ENCODE measurements at places on chromosomes 2 and 18. TPM values are rescaled to one million over a fixed set of nuclear protein-coding genes. Genes with fewer than 3 reads are reported as not detected.

DNA sequence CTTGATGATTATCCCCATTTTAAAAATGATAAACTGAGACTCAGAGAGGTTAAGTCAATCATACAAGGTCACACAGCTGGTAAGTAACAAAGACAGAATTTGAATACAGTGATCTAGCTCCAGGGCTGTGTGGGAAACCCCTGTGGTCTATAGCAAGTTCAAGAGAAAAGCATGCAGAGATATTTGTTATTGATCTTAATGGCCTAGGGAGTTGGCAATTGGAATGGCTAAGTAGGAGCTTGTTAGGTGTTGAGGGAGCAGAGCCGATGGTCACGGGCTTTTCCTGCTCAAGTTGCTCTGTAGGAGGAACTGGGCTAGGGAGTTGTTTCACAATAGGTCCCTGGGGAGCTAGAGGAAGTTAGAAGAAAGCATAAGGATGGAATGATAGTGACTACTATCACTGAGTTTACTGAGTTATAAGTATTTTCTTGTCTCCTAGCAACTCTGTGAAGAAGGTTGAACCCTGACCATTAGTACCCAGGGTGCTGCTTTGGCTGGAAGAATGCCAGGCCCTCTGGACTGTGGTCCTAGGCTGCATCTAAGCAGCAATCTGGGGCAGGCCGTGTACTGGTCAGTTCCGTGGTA lies 30.0 kb downstream of the RNF125 start:
- no peak overlapping the region for H3K27ac ChIP-seq
- no peak overlapping the region for H3K4me3 ChIP-seq
- DNase-seq: no peak
- H3K27me3 ChIP-seq: no peaks in the 10 kb centered on the region
- H3K36me3 ChIP-seq: peaks cover 11% of the 10 kb centered on the region

DNA sequence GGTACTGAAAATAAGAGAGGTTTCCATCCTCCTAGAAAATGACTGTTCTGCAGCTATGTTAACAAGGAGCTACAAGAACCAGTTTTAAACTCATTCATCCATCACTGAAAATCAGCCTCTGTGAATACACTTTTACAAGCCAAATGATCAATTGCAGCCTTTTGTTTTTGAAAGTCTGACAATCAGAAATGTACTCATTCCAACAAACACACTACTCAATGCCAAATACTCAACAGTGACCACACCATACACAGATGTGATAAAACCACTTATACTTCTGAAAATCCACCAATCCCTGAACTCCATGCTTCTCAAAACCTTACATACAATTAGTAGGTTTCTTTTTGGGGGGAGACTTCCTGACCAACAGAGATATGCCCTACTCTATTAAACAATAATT lies 663.9 kb upstream of the CHAC2 start:
- H3K36me3 ChIP-seq: no peaks in the 10 kb centered on the region
- H3K27ac ChIP-seq: no peak overlapping the region
- DNase-seq: no peak
- no peaks in the 10 kb centered on the region for H3K27me3 ChIP-seq

DNA sequence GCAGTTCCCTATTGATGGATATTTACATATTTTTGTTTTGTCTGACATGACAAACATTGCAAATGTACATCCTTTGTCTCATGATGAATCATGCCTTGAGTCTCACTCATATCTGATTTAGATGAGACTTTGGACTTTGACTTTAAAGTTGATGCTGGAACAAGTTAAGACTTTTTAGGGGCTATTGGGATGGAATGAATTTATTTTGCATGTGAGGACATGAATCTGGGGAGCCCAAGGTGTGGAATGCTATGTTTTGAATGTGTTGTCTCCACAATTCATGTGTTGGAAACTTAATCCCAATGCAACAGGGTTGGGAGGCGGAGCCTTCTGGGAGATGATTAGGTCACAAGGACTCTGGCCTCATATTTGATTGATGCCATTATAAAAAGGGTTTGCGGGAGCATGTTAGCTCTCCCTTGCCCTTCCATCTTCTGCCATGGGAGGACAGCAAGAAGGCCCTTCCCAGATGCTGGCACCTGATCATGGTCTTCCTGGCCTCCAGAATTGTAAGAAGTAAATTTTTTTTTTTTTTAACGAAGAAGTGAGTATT lies 29.1 kb upstream of the INO80D start:
- H3K27me3 ChIP-seq: no peaks in the 10 kb centered on the region
- no peak overlapping the region for H3K4me3 ChIP-seq
- 0 out of 2 replicates have a peak, but pooled peaks cover 1% of the 10 kb centered on the region for H3K36me3 ChIP-seq
- H3K4me1 ChIP-seq: no peaks in the 10 kb centered on the region
- H3K27ac ChIP-seq: no peak overlapping the region

DNA sequence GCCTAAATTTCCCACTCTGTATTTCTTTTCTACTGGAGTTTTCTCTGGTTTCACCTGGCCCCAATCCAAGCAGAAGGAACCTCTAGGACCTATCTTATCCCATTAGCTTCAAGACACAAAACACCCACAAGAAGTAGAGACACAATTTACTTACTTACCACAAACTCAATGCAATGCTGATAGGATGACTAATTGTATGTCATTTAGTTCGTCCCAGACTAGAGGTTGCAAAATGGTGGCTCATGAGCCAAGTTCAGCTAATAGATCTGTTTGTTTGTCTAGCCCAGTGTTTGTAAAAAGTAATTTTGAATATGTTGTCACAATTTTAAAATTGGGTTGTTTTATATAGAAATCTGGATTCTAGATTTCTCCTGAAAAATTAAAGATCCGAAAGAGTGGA lies 34.7 kb upstream of the ZSWIM2 start:
- no peak overlapping the region for H3K4me3 ChIP-seq
- no peaks in the 10 kb centered on the region for H3K36me3 ChIP-seq
- no peaks in the 10 kb centered on the region for H3K4me1 ChIP-seq
- no peak overlapping the region for H3K27ac ChIP-seq
- H3K27me3 ChIP-seq: no peaks in the 10 kb centered on the region
- no peak for DNase-seq

DNA sequence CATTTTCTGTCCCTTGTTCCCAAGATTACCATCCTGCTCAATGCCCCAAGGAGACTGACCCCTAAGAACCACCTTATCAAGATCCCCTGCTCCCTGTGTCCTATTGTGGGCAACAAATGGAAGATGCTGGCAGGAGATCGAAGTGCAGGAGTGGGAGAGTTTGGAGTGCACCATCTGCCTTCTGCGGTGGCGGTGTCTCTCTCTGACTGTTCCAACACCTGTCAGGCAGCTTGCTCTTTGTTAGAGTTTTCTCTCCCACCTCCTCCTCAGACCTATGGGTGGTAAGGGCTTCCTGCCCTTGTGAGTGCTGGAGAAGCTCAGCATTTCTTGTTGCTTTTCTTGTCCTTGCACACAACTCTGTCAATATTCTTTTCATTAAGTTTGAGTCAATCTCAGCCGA lies 64.1 kb upstream of the SPHKAP start:
- no peaks in the 10 kb centered on the region for H3K36me3 ChIP-seq
- H3K27me3 ChIP-seq: no peaks in the 10 kb centered on the region
- no peak overlapping the region for H3K4me3 ChIP-seq
- no peaks in the 10 kb centered on the region for H3K4me1 ChIP-seq
- H3K27ac ChIP-seq: no peak overlapping the region

- no peak overlapping the region for H3K27ac ChIP-seq
- no peaks in the 10 kb centered on the region for H3K4me1 ChIP-seq
- no peak overlapping the region for H3K4me3 ChIP-seq
- no peak for DNase-seq
- no peaks in the 10 kb centered on the region for H3K27me3 ChIP-seq
- no peaks in the 10 kb centered on the region for H3K36me3 ChIP-seq
Observed at GRCh38 chr2:109486711-109487535, 126.8 kb downstream of the SEPTIN10 start.

DNA sequence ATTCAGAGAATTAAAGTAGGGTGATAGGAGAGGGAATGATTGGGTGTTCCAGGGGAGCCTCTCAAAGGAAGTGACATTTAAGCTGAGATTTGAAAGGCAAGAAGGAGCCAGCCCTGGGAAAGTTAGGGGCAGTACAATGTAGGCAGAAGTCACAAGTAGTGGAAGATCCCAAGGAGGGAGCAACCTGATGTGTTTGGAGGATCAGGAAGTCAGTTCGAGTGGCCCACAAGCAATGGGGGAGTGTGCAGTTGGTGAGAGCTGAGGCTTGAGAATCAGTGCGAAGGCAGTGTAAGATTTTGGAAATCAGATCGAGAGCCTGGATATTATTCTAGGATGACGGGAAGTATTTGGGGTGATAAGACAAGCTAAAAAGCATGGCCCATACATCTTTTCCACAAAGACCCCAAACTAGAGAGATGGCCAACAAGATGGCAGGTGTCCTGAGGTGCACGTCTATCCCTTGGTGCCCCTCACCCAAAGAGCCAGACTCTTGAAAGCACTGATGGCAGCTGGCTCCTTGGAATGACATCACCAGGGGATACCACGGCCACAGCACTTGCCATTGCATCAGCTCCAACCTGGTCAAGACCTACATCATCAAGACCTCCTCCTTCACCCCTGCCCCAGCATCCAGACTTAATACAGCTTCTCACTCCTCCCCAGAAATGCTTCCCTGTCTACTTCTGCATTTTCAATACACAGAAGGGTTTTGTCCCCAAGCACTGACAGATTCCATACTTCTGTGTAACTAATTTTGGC lies 127.3 kb downstream of the BCL2 start:
- H3K4me3 ChIP-seq: no peak overlapping the region
- no peak for DNase-seq
- no peaks in the 10 kb centered on the region for H3K4me1 ChIP-seq
- no peaks in the 10 kb centered on the region for H3K27me3 ChIP-seq
- no peaks in the 10 kb centered on the region for H3K36me3 ChIP-seq
- H3K27ac ChIP-seq: no peak overlapping the region

- no peak overlapping the region for H3K4me3 ChIP-seq
- DNase-seq: no peak
- H3K27ac ChIP-seq: no peak overlapping the region
- no peaks in the 10 kb centered on the region for H3K27me3 ChIP-seq
- peaks cover 6% of the 10 kb centered on the region for H3K4me1 ChIP-seq
Observed at GRCh38 chr2:223020971-223021675, 30.9 kb upstream of the KCNE4 start.

Gene CHRNG
- not detected for total RNA-seq

Gene ZNF385B
- total RNA-seq: 1.5 TPM

Gene PRR30
- total RNA-seq: not detected

Gene KCNIP3
- total RNA-seq: 2.6 TPM

DNA sequence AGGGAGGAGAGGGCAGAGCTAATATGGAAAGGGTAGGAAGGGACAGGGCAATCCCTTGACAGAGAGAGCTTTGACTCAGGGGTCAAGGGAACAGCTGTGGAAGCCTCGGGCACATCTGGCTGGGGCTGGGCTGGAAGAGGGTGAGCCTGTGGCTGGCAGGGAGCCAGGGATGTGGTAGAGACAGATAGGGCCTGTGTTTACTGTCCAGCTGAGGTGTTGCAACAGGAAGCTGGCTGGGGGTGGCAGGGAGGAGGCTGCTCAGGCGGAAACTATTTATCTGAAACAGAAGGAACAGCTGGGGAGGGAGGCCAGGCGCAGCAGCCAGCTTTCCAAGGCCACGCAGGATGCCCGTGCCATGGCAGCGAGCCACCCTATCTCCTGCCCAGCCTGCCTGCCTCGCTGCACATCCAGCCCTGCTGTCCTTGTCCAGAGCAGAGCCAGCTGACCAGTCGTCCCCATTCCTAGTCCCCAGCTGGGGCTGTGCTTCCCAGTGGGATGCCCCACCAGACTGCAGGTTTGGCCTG lies 264.7 kb downstream of the CYP26B1 start:
- DNase-seq: no peak
- H3K4me3 ChIP-seq: no peak overlapping the region
- H3K36me3 ChIP-seq: no peaks in the 10 kb centered on the region
- no peaks in the 10 kb centered on the region for H3K4me1 ChIP-seq

- H3K27me3 ChIP-seq: no peaks in the 10 kb centered on the region
- H3K27ac ChIP-seq: no peak overlapping the region
- no peak overlapping the region for H3K4me3 ChIP-seq
- H3K4me1 ChIP-seq: no peaks in the 10 kb centered on the region
- peak; percentile 68 for DNase-seq
Observed at GRCh38 chr18:74342416-74343043, 26.9 kb downstream of the C18orf63 start.

DNA sequence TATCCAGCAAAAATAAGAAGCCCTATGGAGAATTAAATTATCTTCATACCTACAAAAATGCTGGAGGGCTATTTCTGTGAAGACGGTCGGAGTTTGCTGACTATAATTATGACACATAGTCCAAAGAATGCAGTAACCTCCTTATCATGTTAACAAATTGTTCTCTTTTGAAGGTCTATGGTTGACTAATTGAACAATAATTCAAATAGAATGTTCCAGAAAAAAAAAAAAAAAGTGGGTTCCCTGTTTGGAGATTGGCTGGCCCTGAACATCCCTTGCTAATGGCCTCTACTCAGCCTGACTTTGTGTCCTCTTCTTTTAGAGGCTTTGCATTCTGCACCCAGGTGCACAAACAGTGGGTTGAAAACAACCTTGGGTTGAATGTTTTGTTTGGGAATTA lies 82.8 kb upstream of the CCBE1 start:
- no peaks in the 10 kb centered on the region for H3K36me3 ChIP-seq
- no peak overlapping the region for H3K4me3 ChIP-seq
- no peak overlapping the region for H3K27ac ChIP-seq

Gene TEX44
- not detected for total RNA-seq

DNA sequence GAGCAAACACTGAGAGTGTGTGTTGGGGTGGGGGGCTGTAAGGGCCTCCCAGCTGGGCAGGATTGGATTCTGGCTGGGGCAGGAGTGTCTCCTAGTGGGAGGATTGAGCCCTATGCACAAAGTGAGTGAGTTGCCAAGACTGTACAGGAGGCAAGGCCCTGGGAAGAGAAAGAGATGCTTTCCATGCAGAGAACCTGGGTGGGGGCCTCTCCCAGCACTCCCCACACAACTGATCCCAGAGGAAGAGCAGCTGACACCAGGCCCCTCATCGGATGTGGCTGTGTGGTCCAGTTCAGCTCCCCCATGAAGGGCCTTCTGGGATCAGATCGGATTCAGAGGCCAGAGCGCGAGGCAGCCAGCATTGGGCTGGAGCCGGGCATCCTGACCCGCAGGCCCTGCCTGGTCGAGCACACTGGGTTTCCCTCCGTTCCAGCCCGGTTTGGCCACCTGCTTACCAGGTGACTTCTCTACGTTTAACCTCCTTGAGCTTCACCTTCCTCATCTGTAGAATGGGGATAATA lies 49.4 kb upstream of the FAHD2A start:
- peaks cover 8% of the 10 kb centered on the region for H3K27me3 ChIP-seq
- H3K4me1 ChIP-seq: no peaks in the 10 kb centered on the region
- no peak overlapping the region for H3K4me3 ChIP-seq

- no peaks in the 10 kb centered on the region for H3K36me3 ChIP-seq
- H3K4me1 ChIP-seq: 0 out of 2 replicates have a peak, but pooled peaks cover 6% of the 10 kb centered on the region
- H3K27ac ChIP-seq: no peak overlapping the region
- no peak for DNase-seq
- no peaks in the 10 kb centered on the region for H3K27me3 ChIP-seq
- no peak overlapping the region for H3K4me3 ChIP-seq
Observed at GRCh38 chr2:186201371-186201770, 284.7 kb upstream of the ZC3H15 start.

- no peak overlapping the region for H3K27ac ChIP-seq
- no peaks in the 10 kb centered on the region for H3K27me3 ChIP-seq
- DNase-seq: no peak
- no peak overlapping the region for H3K4me3 ChIP-seq
- H3K36me3 ChIP-seq: no peaks in the 10 kb centered on the region
Observed at GRCh38 chr2:105590780-105591660, 153.7 kb upstream of the NCK2 start.

Gene GPR45
- 0.23 TPM for total RNA-seq

Gene LRATD1
- total RNA-seq: 5.7 TPM
